Activated CD4-positive, CD25-positive, alpha-beta regulatory T cell treated with anti-CD3 and anti-CD28 coated beads, Interleukin-2, amount 50 U/mL, for 24 hours (primary cell): ENCODE measurements at places on chromosomes 1 and 21.

DNA sequence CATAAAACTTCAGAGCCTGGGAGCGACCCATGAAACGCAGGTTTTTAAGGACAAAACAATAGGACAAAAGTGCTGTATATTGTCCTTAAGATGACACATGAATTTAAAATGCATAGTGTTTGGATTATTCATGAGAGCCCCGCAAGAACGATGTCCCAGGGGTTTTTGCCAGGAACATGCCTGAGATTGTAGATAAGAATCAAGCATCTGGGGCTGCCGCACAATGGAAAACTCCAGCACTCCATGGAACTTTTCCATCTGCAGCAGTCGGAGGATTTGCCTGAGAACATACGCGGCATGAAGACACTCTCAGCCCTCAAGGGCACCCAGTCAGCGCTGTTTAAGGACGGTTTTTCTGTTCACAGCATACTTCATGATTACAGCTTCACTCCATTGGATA lies 5.3 kb upstream of the ERG start:
- no peak for ATAC-seq

DNA sequence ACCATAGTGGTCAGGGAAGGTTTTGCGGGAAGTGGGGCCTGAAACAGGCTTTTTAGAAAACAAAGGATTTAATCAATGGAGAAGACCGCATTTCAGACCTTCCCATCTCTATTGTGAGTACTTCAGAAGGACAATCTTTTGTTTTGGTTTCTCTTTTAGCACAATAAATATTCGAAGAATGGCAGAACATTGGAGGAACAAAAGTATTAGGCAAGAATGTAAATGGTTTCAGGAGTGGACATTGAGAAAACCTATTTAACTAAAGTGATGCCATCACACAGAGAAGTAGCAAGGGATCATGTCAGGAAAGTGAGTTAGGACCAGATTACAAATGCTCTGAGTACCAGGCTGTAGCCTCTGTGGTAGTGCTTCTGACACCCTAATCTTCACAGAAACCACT lies 26.8 kb upstream of the UBE2U start:
- no peak for ATAC-seq

GRCh38 chr1:20698195-20698910 lies 19.5 kb downstream of the KIF17 start:
- ATAC-seq: no peak

- ATAC-seq: no peak
Measured at GRCh38 chr1:213409971-213410370, 358.9 kb downstream of the RPS6KC1 start.

- no peak for ATAC-seq
Measured at GRCh38 chr1:96464991-96465390, 256.6 kb upstream of the PTBP2 start.

- ATAC-seq: no peak
Measured at GRCh38 chr1:165717918-165718515, 19.7 kb upstream of the ALDH9A1 start.

DNA sequence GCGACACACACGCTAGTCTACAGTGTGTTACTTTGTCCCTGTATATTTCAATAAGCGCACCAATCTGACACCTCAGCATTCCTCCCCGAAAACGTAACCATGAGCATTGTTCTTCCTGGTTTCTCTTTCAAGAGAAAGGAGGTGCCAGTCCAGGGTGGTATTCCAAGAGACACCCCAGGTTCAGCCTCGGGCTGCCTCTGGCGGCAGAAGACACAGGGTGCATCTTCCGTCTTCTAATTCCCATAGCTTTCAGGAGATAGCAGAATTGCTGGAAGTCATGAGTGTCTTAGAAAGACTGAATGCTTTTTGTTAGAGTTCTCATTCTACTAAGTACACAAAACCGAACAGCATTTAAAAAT lies 15.9 kb upstream of the RGS8 start:
- ATAC-seq: no peak

DNA sequence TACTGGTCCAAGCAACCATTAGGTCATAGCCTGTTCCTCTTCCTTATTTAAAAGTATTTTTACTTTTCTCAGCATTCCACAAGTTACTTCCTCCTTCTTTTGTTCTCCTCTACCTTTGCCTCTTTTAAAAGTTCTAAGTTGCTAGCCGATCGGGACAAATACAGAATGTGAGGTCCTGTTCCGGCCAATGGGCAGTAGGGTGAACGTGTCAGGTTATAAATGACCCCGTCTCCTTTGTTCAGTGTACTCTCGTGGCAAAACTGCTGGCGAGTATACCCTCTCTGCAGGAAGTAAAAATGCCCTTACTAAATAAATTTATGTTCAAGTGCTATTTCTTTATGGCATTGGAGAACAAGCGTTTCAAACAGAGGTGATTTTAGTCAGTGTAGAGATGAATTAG lies 2.5 kb downstream of the ADCY10 start:
- ATAC-seq: no peak

GRCh38 chr21:38809198-38809878 lies 3.6 kb downstream of the ETS2 start:
- no peak for ATAC-seq

GRCh38 chr21:35226968-35227744 lies 178.1 kb upstream of the RUNX1 start:
- peak; percentile 91 for ATAC-seq

DNA sequence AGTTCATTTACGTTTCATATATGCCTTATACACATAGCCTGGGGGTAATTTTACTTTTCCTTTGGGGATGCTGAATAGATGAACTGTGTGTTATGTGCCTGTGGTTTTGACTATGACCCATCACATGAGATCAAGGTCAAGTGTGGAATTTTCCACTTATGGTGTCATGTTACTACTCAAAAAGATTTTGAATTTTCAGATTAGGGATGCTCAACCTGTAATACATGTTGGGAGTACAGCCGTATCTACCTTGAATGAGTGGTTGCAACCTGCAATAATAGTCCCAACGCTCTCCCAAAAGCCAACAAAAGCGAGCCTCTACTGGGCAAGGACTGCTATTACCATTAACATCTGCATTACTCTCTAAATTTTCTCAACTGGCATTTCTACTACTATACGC lies 68.5 kb upstream of the SDC3 start:
- peak; percentile 61 for ATAC-seq

DNA sequence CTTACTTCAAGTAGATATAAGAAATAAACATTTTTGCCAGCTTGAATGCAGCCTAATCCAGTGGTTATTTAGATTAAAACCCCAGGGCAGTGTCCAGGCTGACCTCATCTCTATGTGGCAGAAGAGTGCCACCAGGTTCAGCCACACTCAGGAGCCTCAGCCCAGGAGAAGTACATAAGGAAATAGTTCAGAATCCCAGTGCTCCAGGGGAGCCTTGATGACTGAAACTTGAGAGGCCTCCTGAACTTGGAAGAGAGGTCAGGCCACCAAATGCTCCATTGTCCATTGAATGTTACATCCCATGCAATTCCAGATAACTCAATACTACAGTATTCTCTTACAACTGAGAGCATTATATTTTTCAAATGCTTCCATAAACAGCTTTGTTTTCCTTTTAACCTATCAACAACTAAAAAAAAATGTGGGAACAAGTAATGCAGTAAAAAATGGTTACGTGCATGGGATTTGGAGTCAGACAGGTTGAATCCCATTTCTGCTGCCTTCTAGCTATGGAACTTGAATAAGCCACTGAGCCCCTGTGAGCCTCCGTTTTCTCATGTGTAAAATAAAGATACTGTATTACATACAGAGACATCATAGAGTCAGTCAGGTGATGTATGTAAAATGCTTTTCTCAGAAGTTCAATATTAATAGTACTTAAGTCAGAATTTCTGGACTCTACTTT lies 248.0 kb downstream of the PLPP3 start:
- no peak for ATAC-seq

GRCh38 chr1:3703786-3704371 lies 48.4 kb upstream of the CCDC27 start:
- ATAC-seq: no peak

- ATAC-seq: no peak
Measured at GRCh38 chr1:204084247-204084772, 11.4 kb downstream of the SOX13 start.

DNA sequence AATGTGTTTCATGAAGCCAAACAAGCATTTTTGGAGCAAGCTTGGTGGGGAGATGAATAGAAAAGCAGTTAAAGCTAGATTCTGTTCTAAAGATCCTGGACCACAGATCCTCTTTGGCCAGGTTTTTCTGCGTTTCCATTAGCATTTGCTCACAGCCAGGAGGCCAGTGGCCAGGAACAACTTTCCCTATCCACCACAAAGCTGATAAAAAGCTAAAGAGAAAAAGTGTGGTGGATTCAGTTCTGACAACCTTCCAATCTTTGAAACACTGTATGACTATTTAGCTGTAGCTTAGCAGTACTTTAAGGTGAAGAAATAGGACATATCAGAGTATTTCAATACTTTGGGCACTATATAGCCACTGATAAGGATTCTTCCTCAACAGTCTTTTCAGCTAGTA lies 3.0 kb upstream of the NEK7 start:
- no peak for ATAC-seq

GRCh38 chr1:7425229-7425628 lies 345.9 kb upstream of the VAMP3 start:
- no peak for ATAC-seq

- no peak for ATAC-seq
Measured at GRCh38 chr1:109181807-109182163, 31.9 kb upstream of the SARS1 start.

DNA sequence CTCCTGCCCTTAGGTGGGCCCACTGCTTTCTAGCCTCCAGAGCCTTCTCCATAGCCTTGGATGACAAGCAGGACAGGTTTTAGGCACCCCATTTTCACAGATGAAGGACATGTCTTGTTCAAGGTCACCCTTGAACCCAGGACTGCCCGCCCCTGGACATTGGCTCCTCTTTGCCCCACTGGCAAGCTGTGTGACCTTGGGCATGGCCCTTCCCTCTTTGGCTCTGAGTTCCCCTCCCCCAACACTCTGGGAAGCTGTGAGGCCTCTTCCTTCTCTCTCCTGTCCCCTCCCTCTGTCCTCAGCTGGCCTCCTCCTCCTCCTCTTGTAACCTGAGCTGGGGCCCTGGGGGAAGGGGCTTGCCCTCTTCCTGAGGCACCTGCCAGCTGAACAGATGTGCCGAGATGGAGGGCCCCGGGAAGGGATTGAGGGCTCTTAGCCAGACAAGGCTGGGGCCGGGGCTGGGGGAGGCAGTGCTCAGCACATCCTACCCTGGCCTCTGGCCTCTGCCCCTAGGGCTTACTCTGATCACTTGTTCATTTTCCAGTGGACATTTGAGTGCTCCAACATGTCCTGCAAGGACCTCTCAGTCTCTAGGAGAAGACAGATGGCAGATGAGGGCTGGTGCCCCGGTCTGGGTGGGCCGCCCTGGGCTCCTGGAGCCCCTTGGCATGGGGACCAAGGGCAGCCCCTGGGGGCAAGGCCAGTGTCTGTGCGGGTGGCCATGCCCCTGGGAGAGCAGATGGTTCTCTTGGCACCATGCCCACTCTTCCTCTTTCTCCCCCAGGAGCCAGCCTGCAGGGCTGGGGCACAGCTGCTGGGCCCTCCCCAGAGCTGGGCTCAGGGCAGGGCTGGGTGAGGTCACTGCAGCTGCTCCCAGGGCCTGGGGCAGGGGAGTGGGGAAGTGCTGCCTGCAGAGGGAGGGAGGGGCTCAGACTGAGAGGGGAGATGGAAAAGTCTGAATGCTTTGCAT lies 10.7 kb downstream of the FOXO6 start:
- ATAC-seq: no peak

DNA sequence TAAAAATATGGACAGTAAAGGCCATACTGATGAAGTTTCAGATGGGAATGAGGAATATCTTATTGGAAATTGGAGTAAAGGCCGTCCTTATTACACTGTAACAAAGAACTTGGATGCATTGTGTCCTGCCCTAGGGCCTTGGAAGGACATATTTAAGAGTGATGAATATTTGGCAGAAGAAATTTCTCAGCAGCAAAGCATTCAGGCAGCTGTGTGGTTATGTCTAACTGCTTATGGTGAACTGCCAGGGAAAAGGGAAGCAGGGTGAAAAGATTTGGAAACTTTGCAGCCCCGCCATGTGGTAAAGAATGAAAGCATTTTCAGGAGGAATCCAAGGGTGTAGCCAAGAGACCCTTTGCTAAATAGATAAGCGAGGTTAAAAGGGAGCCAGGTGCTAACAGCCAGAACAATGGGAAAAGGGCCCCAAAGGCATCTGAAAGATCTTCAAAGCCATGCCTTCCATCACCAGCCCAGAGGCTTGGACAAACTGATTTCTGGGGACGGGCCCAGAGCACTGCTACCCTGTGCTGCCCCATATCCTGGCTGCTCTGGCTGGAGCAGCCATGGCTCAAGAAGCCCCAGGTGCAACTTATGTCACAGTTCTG lies 200.0 kb downstream of the PTPRU start:
- no peak for ATAC-seq

- no peak for ATAC-seq
Measured at GRCh38 chr1:119674835-119675289, 26.8 kb upstream of the ZNF697 start.
